T-helper 17 cell (primary cell): ENCODE measurements at places on chromosomes 11 and 22.

DNA sequence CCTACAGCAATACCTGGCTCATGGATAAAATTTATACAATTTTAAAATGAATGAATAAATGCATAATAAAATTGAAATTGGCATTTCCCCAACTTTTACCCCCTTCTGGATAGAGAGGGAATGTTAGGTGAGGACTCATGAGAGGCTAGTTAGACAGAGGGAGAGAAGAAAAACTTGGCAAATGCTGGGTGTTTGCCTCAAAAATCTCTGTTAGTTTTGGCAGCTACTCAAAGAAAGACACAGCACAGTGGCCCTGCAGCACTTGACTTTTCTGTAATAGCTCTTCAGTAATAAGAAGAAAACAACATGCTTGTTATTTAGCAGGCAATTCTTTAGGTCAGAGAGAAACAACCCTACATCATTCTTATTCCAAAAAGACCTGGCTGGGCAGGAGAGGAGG is 20.7 kb upstream of the IZUMO1R start:
- no peak for DNase-seq
- no peaks in the 10 kb centered on the region for H3K36me3 ChIP-seq
- no peak overlapping the region for H3K4me3 ChIP-seq
- H3K27me3 ChIP-seq = peaks cover 6% of the 10 kb centered on the region
- no peaks in the 10 kb centered on the region for H3K4me1 ChIP-seq

- H3K4me3 ChIP-seq = no peak overlapping the region
- no peaks in the 10 kb centered on the region for H3K27me3 ChIP-seq
- H3K36me3 ChIP-seq = no peaks in the 10 kb centered on the region
- H3K4me1 ChIP-seq = no peaks in the 10 kb centered on the region
- no peak overlapping the region for H3K27ac ChIP-seq
Observed at GRCh38 chr11:80010536-80010935, 569.7 kb upstream of the TENM4 start.

GRCh38 chr22:22546490-22546889 is 12.6 kb downstream of the PRAME start:
- no peak for DNase-seq
- H3K4me3 ChIP-seq = no peak overlapping the region
- peaks cover 4% of the 10 kb centered on the region for H3K4me1 ChIP-seq
- peaks cover 40% of the 10 kb centered on the region for H3K27me3 ChIP-seq
- no peaks in the 10 kb centered on the region for H3K36me3 ChIP-seq

GRCh38 chr11:6402061-6402470 is 11.8 kb downstream of the SMPD1 start:
- peak overlapping the region; percentile 96 for H3K27ac ChIP-seq
- no peaks in the 10 kb centered on the region for H3K27me3 ChIP-seq
- H3K4me1 ChIP-seq = peaks cover 60% of the 10 kb centered on the region
- H3K4me3 ChIP-seq = peak overlapping the region; percentile 94

- peaks cover 18% of the 10 kb centered on the region for H3K27me3 ChIP-seq
- H3K27ac ChIP-seq = no peak within 1 kb of the TSS
- DNase-seq = no peak
Observed at GRCh38 chr11:5234381-5234834, at the start of gene HBD. Gene HBD, minus strand, starts transcription at chr11:5234483. Its CDS starts 50 bp downstream, at chr11:5234433.

- no peaks in the 10 kb centered on the region for H3K36me3 ChIP-seq
- no peaks in the 10 kb centered on the region for H3K27me3 ChIP-seq
- no peak for DNase-seq
- H3K4me3 ChIP-seq = peak overlapping the region; percentile 50
- peak overlapping the region; percentile 79 for H3K27ac ChIP-seq
Observed at GRCh38 chr11:59273373-59273841, 60.7 kb upstream of the MPEG1 start.

- no peak overlapping the region for H3K27ac ChIP-seq
- DNase-seq = no peak
- H3K27me3 ChIP-seq = peaks cover 4% of the 10 kb centered on the region
- no peaks in the 10 kb centered on the region for H3K36me3 ChIP-seq
- H3K4me3 ChIP-seq = peak overlapping the region; percentile 81
Observed at GRCh38 chr11:65899356-65900124, 648 bp downstream of the FOSL1 start.

DNA sequence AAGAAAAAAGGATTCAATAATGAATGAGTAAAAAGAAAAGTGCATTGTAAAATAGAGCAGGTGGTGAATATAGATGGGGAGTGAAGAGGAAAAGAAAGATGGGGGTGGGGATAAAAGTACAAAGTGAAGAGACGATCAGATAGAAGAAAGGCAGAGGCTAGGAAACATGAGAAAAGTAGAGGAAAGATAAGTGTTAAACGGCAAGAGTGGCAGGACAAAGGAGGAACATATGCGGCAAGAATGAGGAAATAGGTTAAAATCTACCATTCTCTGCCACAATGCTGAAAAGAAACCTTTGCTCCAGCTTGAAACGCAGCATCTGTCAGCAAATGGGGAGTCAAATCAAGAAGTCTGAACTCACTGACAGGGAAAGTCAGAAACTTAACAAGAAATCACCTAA is 6.8 kb downstream of the FUT4 start:
- peaks cover 27% of the 10 kb centered on the region for H3K4me1 ChIP-seq
- H3K27me3 ChIP-seq = no peaks in the 10 kb centered on the region
- no peak overlapping the region for H3K27ac ChIP-seq
- H3K4me3 ChIP-seq = peak overlapping the region; percentile 55
- peaks cover 2% of the 10 kb centered on the region for H3K36me3 ChIP-seq
- no peak for DNase-seq
